ENCODE measurements at places on chromosomes 1 and 21.

DNA sequence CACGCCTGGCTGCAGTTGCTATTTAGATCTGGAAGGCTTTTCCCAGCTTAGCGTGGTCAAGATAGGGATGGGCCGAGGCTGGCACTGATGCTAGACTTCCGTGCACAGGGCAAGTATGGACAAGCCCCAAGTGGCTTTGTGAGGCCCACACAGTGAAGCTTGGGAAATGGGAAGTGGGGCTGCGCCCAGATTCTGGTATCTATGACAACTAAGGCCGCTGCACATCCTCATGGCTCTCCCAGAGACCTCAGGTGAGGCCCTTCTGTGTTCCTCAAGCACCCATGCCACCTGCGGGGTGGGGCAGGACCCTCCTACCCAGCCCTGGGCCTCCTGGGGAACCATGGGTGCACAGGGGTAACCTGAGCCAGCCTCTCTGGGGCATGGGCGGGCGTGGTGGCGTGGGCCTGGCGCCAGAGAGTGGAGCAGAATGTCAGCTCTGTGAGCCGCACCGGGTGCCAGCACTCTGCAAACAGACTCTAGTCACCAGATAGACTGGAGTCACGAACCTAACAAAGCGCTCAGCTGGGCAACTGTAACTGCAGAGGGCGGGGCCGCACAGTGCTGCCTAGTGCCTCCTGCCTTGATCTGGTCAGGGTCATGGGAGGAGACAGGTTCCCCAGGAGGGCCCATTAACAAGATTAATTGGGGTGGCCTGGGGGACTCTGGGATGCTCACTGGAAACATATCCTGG, 46.4 kb downstream of the ELF3 start:
- peak; percentile 87 for DNase-seq

DNA sequence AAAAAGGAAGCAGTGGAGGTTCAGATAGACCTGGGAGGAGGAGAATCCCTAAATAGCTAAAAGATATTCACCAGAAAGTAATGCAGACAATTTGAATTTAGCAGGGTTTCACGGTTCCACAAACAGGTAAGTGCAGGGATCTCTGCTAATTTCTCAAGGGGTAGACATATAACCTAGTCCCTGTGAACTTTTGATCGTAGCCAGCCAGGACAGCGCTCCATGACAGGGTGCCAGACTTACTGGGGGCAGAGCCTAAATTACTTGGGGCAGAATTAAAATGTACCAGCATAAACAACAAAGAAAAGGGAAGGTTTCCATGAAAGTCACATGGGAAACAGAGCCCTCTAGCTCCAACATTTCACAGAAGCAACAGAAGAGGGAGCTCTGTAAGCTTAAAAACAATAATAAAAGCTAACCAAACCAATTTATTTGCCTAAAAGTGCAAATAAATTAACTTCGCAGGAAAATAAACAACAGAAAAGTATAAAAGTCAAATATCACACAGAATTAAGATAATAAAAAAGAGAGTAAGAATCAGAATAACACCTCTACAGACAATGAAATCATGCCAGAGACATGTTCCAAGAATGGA, 198.3 kb downstream of the DUSP10 start:
- no peak for DNase-seq

DNA sequence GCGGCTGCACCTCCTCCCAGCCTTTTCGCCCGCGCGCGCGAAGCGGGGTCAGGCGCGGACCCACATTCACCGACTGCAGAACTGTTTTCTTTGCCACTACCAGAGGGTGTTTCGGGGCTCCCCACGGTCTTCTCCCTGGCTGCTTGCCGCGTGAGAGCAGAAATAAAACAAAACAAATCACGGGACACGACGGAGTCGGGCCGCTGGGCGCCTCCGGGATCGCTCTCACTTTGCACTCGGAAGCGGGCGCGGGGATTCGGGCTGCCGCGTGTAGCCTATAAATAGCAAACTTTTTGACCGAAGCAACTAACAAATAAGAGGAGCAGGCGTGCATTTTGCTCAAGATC, 412.3 kb upstream of the ESRRG start:
- DNase-seq, result no peak

DNA sequence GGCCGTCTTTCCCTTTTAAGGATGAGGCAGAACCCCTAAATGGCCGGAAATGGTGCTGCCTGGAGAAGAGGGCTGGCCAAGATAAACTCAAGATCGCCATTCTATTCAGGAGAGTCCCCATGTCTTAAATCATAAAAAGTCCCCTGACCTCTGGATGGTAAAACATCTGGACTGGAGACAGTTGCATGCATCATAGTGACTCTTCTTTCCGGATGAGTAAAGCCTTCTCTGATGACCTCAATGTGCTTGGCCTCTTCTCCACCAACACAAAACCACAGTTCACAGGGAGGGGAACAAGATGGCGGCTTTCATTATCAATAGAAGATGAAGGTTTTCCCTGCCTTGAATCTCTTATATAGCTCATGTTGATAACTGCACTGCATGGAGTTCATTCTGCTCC, 27.5 kb upstream of the H6PD start:
- DNase-seq, result no peak

- DNase-seq, result no peak
These were observed 672.4 kb upstream of the ADAMTS5 start for GRCh38 chr21:27639286-27639685.

DNA sequence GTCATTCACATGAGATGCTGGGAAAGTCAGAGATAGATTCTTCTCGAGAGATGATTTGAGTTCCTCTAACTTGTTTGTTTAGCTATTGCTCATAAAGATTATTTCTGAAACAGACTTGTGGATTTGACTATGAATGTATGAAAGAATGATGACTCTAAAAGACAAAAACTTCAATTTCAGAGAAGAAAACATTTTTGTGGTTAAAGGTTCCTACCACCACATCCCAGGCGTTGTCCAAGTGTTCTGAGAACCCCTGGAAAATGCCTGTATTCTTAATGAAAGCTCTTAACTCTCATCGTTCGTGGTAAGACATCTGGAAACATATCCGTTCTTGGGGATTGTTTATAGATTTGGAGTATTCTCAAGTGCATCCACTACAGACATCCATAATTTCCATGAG, 228.7 kb downstream of the BARHL2 start:
- DNase-seq, result no peak

GRCh38 chr1:155977690-155978324, 540 bp downstream of the ARHGEF2 start:
- no peak for DNase-seq

DNA sequence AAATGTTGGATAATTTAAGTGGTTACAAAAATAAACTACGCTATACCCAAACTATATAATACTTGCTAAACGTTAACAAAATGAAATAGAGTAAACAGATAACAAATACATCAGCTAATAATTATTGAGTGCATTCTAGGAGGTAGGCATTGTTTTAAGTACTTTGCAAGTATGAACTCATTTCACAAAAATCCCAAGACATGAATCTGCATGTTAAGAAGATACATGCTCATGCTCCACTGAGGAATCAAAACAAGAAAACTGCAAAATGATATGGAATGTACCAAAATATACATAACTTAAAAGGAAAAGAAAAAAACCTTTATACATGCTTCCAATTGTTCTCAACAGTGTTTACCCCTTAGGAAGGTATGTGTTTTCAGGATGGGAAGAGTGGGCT, 2.5 kb downstream of the FRRS1 start:
- no peak for DNase-seq

DNA sequence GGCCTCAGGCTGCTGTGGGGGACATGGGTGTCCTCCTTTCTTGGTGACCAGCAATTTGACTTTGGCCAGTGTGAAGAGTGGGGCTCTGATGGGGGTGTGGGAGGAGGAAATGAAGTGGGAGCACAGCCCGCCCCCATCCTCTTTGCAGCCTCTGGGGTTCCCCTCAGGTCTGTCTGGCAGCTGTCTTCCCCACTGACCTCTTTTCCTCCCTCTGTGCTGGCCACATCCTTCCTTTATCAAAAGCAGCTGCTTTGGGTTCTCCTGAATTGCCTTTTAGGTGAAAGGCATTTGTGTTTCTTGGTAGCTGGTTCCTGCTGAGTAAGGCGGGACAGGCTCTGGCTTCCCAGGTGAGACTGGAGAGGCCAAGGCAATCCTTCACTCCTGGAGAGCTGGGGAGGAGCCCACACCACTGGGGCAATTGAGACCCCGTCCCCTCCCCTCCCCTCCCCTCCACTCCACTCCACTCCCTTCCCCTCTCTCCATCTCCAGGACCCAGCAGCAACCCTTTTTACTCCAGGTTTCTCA, 24.9 kb downstream of the PCAT6 start:
- no peak for DNase-seq

GRCh38 chr1:13960375-13960987, 260.5 kb downstream of the PRDM2 start:
- DNase-seq, result no peak

DNA sequence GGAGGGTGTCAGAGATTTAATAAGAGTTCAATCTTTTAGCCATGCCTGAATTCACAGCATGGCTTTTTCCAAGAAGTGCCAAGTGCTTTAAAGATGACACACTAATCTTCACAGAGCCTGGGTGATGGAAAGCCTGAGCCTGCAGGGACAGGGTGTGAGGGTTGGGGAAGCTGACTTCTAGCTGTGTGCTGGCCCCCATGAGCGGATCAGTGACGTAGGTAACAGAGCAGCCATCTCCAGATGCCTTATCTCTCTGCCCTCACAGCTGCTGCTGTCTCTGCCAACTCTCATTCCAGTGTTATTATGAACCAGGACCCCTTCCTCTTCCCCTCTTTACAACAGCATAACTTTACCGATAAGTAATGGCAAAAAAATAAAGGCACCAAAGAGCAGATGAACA, 30.6 kb downstream of the FAM78B start:
- no peak for DNase-seq

- no peak for DNase-seq
These were observed 23.0 kb upstream of the TBX15 start for GRCh38 chr1:119011116-119011515.

DNA sequence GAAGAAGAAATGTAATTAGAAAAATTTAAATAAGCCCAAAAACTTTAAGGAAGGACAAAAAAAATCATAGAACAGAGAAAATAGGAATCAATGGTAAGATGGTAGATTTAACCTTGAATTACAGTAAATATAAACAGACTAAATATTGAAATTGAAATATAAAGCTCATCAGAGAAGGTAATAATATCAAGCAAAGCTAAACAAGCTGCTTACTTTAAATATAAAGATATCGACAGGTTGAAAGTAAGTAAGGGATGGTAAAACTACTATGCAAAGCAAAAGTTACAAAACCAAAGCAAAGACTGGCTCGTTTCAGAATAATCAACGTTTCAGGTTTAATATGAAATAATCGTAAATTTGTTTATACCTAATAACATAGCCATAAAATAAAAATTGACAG, 137.0 kb upstream of the KCNJ15 start:
- no peak for DNase-seq

DNA sequence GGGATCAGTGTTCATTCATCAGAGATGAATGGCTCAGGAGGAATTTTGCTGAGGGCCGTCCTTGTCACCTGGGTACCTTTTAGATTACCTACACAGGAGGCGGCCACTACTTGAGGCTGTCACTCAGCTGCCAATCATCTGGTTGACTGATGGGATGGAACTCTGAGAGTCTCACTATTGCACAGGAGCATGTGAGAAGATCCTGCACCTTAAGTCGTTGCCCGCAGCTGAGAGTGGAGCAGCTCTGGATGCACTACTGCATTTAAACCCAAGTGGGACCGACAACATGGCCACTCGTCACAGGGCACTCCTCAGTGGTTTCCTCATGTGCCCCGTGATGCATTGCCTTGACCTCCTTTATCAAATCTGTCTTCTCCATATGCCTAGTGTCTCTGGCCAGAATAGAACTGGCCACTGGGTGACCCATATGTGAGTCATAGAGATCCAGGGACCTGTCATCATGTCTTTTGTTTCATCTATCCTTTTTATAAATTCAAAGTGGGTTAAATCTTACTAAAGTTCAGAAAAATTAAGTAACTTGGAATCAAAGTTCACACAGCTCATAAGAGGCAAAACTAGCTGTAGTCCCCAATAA, 165.5 kb downstream of the ZSCAN20 start:
- DNase-seq, result no peak

DNA sequence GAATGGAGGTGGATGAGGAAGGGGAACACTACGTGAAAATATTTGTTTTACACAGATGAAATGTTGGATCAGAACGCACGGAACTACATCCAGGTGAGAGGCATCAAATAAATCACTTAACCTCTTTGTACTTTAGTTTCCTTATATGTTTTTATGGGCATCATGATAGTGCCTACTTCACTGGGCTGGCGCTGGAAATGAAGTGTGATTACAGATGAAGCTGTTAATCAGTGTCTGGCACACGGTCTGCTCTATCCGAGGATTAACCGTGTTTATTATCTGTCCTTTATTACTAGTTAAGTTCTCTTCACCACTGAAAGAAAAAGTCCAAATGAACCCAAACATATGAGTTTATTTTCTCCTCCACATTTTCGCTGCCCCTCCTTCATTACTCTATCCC, 96.0 kb upstream of the TRABD2B start:
- no peak for DNase-seq

GRCh38 chr1:26811057-26811456, 15.4 kb upstream of the ZDHHC18 start:
- no peak for DNase-seq

- DNase-seq, result no peak
These were observed 20.9 kb upstream of the RGL1 start for GRCh38 chr1:183783767-183784637.
